ENCODE measurements at places on chromosomes 16 and 17.
A peak's percentile ranks its signal among the peaks of the same experiment; 100 is the strongest.

- DNase-seq, result no peak
These were observed 53.4 kb downstream of the ARSG start for GRCh38 chr17:68344701-68345136.

- no peak for DNase-seq
These were observed 147.5 kb upstream of the GSE1 start for GRCh38 chr16:85465328-85466303.

GRCh38 chr16:85617948-85618347 lies 4.8 kb downstream of the GSE1 start:
- DNase-seq, result no peak

DNA sequence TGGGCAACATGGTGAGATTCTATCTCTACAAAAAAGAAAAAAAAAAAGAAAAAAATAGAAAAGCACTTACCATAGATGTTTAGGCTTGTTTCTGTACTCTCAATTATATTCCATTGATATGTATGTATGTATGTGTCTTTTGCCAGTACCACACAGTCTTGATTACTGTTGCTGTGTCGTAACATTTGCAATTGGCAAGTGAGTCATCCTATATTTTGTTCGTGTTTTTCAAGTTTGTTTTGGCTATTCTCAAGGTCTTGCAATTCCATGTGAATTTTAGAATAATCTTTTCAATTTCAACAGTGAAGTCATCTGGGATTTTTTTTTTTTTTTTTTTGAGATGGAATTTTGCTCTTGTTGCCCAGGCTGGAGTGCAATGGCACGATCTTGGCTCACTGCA lies 19.3 kb downstream of the SPECC1 start:
- DNase-seq, result no peak

- DNase-seq, result peak; percentile 51
These were observed 882.8 kb upstream of the SOX9 start for GRCh38 chr17:71237903-71238538.

- no peak for DNase-seq
These were observed 7.3 kb upstream of the CAPNS2 start for GRCh38 chr16:55559233-55559632.

GRCh38 chr16:14375132-14375491 lies 254.9 kb downstream of the PARN start:
- DNase-seq, result no peak

- no peak for DNase-seq
These were observed 40.0 kb downstream of the RFFL start for GRCh38 chr17:35023538-35023937.

- no peak for DNase-seq
These were observed 12.5 kb downstream of the RBFOX1 start for GRCh38 chr16:7344830-7345780.

DNA sequence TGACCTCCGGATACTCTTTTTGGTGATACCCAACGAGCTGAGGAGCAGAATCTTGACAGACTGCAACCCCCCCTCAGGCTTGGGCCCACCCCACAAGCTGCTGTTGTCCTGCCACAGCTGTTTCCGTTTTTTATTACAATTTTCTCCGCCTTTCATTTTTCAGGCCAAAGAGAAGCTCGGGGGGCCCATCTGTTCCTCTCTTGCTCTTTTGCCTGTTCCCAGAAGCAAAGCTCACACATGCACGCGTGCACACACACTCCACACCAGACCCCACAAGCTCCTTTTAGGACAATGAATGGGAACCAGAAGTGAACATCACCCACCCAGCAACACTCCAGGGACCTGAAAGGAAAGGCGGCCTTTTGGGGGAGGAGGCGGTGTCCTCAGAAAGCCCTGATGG lies 16.3 kb downstream of the SOX9 start:
- DNase-seq, result no peak

- no peak for DNase-seq
These were observed 28.4 kb downstream of the LRRC75A start for GRCh38 chr17:16463358-16464302.

- no peak for DNase-seq
These were observed 26.8 kb upstream of the MTMR4 start for GRCh38 chr17:58541249-58541648.

DNA sequence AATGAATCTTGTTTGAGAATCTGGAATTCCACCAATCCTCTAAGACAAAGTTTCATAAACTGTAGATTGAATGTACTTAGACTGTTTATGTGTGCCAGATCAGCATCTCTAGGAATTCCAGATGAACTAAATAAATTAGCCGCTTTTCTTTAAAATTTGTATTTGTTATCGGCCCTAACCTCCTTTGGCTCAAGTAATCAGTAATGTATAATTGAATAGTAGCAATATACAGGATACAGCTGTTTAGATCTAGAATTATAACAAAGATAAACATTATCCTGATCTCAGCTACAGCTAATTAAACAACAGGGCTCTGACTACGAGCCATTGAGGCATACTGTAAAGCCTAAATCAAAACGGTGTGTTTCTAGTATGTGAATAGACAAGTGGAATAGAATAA lies 120.3 kb downstream of the CYB561 start:
- DNase-seq, result no peak

- no peak for DNase-seq
These were observed 18.9 kb downstream of the TMEM94 start for GRCh38 chr17:75475144-75475835.
